Activated CD4-positive, alpha-beta T cell treated with anti-CD3 and anti-CD28 coated beads, Interleukin-2, amount 50 U/mL, for 48 hours (primary cell): ENCODE measurements at places on chromosomes 2 and 18.

- DNase-seq, result no peak
Measured at GRCh38 chr2:79782576-79783452, 270.0 kb downstream of the CTNNA2 start.

DNA sequence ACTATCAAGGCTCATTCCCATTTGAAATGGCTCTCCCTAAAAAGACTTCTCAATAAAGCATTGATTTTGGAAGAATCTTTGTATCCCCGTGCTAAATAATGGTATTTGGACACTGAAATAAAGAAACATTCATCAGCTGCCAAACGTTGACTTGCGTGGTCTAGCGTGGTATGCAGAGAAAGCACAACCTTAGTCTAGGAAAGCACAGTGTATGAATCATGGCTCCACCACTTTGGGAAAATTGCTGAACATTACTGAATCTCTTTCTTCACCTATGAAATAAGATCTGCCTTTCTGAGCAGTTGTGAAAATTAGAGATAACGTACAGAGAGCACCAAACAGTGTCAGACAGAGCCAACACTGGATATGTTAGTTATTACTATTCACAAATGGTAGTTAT is 353.9 kb downstream of the SS18 start:
- no peak for DNase-seq

DNA sequence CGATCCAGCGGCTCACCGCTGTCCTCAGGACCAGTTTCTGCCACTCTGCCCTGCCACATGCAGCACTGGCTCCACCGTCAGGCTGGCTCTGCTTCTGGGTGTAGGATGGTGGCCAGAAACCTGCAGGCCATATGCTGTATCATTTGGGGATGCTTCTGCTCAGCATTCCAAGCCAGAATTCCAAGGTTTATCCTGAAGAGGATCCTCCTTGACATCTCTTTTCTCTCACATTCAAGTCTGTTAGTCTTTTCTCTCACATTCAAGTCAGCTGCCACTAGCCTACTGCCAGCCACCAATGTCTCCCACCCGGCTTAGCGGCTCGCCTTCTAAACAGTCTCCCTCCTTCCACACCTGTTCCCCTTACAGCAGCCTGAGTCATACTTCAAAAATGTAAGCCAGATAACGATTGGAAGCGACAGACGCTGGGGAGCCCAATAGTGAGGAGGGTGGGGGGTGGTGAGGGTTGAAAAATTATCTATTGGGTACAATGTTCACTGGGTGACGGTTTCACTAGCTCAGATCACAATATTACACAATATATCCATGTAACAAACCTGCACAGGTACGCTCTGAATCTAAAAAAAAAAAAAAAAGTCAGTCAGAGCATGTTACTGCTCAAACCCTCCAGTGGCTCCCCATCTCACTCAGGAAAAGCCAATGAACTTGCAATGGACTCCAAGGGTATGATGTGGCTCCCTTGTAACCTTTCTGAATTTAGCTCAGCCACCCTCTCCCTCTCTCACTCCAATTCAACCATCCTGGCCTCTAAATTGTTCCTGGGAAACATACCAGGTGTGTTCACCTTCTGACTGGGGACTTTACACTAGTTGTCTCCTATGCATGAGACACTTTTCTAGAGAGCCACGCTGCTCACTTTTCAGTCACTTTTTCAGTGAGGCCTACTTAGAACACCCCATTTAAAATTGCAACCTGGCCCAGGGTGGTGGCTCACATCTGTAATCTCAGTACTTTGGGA is 38.8 kb upstream of the SP3 start:
- no peak for DNase-seq

- DNase-seq, result no peak
Measured at GRCh38 chr2:10022966-10023662, 20.2 kb upstream of the KLF11 start.

DNA sequence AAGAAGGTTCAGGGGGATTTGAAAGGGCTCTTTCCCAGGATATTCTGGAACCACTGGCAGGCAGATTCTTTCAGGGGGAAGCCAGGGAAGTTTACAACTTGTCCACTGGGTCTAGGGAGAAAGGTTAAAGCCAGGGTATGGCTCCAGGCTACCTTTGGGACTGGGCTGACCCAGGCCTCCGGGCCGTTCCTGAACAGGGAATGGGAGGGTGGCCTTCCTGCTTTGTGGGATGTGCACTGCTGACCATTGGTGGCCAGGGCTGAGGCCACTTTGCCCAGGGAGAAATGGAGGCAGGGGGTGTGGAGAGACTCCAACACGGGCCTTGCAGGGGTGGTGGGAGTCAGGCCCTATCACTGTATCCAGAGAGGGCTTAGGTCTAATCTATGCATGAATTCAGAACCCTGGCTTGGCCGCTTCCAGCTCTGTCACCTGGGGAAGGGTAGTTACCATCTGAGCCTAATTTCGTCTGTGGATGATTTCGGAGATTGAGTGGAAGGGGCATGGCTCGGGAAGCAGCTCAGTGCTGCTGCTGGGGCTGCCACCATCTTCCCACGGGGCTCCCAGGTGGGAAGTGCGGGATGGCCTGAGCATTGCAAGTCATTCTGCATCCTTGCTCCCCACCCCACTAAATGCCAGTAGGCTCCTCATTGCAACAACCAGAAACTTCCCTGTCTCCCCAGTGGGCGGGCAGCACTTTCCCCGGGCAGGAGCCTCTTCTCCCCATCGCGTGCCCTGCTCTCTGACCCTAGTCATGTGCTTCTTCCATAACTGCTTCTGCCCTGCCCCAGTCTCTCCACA is 57.1 kb upstream of the OTOF start:
- DNase-seq, result no peak

GRCh38 chr2:150110548-150110947 is 376.9 kb downstream of the RND3 start:
- no peak for DNase-seq
